ENCODE measurements at places on chromosomes 6 and 20.

- DNase-seq = no peak
Measured at GRCh38 chr6:156976216-156977127, 199.3 kb downstream of the ARID1B start.

DNA sequence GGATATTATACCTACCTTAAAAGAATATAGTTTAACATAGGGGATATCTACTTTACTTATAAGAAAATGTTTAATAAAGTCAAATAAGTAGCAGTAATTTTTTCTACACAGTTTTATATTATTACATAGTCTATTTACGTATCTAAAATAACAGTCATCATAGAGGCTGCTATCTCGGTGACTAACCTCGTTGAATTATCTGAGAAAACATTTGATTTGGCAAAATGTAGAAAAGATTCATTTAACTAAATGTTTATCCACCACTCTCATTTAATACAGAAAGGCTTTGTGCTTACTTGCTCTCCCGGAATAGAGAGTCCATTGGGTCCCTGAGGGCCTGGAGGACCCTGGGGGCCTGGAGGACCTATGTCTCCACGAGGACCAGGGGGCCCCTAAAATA is 103.6 kb downstream of the COL12A1 start:
- no peak for DNase-seq

- DNase-seq = no peak
Measured at GRCh38 chr6:148329596-148330381, 12.8 kb upstream of the SASH1 start.

- DNase-seq = no peak
Measured at GRCh38 chr6:17431581-17431980, 38.2 kb downstream of the CAP2 start.

- no peak for DNase-seq
Measured at GRCh38 chr6:12602951-12603672, 113.5 kb upstream of the PHACTR1 start.

DNA sequence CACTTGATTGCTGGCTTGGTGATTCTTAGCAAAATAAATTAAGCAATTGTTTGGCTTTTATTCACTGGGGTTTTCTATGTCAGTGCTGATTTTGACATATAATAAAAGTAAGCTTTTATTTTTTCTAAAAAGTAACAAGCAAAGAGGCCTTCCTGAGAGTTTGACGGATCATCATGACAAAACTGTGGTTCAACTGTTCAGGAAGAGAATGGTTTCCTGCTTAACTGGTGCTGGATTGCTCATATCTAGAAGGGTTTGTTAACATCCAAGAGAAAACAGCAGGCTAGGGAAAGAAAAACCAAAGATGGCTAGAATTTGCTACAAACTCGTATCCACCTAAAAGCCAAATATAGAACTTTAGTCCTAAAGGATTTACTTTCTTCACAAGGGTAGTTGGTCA is 21.2 kb downstream of the SERPINB1 start:
- DNase-seq = no peak

DNA sequence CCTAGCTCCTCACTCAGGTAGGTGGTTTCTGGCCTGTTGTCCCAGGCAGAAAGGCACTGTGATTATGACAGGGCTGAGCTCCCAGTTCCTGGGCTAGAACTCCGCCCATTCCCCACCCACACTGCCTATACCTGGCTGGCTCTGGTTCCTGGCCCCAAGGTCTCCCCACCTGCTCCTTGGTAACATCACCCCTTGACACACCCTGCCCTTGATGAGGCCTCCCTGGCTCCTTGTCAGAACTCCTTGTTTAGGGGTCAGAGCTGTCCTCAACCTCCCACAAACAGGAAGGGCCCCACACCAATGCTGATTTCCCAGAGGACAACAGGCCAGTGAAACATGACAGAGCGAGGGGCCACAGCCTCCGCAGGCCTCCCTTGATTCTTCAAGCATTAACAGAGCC is 15.5 kb upstream of the MYMX start:
- no peak for DNase-seq

- DNase-seq = no peak
Measured at GRCh38 chr6:100084316-100084990, 90.4 kb upstream of the MCHR2 start.

DNA sequence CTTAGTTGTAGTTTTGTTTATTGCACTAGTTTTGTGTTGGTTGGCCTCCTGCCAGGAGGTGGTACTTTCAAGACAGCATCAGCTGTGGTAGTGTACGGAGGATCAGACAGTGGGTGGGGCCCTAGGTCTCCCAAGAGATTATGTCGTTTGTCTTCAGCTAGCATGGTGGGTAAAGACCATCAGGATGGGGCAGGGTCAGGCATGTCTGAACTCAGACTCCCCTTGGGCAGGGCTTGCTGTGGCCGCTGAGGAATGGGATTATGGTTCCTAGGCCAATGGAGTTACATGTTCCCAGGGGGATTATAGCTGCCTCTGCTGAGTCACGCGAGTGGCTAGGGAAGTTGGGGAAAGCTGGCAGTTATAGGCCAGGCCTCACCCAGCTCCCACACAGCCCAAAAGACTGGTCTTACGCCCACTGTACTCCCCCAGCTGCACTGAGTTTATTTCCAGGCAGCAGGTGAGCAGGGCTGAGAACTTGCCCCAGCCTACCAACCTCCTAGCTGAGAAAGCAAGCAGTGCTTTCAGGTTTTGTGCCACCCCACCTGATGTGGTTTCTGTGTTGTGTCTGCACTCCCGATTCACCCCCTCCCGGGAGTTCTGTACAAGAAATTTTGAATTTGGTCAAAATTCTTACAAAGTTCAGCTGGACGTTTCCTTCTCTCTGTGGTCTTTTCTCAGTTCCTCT is 24.7 kb downstream of the ZSCAN31 start:
- no peak for DNase-seq

- DNase-seq = no peak
Measured at GRCh38 chr6:56364827-56365339, 117.5 kb upstream of the COL21A1 start.

DNA sequence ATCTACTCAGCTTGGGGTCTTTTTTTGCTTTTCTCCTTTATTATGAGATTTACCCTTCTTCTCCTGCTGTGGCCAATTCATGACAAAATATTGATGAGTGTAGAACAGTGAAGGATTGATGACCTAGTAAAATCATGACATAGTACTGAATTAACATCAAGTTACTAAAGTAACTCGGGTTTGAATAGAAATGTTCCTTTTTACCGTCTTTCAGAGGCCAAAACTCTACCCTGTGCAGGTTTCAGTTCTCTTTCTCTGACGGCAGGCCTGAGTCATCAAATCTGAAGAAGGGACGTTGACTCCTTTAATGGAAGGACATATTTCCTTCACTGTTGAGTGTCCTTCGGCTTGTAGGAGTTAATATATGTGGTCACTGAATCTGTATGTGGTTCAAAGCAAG is 80.7 kb downstream of the RREB1 start:
- DNase-seq = no peak

GRCh38 chr6:129705212-129705611 is 4.8 kb downstream of the ARHGAP18 start:
- DNase-seq = no peak

- DNase-seq = no peak
Measured at GRCh38 chr6:166041277-166041676, 126.4 kb downstream of the TBXT start.

DNA sequence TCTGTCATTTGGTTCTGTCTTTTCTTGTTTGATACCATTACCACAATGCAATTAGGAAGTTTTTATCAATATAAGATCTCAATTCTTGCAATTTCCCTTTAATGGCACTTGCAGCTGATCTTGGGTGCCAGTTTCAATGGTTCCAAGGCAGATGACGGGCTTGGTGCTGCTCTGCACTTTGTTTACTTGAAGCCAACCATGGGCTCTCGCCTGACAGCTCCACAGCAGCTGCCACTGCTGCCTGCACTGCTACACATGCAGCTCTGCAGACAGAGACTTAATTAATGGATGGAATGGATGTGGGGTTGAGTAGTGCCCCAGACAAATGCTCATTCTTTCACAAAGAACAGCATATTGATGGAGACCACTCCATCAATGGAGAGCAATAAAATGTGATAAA is 1024.3 kb upstream of the EPHA7 start:
- DNase-seq = no peak

DNA sequence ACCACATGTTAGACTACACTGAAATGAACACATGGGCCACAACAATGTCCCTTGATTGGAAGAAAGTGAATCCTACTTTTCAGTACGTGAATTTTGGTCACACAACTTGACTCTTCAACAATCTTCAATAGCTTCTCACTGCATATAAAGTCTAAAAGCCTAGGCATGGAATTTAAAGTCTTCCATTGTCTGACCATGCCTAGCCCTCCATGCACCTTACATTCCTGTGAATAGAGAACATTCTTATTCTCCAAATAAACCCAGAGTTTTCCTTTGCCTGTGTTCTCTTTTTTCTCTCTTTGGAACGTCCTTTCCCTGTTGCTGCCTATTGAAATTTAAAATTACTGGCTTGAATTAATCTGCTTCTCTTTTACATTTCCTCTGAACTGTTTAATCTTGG is 207.5 kb downstream of the ASCC3 start:
- no peak for DNase-seq

DNA sequence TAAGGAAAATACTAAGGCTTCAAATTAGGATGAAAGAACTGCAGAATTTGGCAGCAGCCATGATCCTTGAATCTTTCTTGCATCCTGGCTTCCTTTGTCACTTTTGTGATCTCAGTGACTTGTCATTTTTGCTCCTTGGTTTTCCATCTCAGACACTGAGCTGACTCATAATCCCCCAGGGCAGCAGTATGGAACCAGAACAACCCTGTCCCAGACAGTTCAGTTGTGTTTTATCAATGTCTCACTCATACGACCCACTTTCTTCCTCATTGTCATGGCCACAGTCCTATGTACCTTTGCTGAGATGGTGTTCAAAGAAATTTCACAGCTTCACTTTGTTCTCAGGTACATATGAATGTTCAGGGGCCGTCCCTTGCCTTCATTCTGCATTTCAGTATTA is 488.5 kb upstream of the BTBD3 start:
- no peak for DNase-seq

GRCh38 chr6:26304797-26305640 is 60.0 kb upstream of the BTN3A2 start:
- DNase-seq = no peak

GRCh38 chr20:3283222-3283820 is 44.3 kb upstream of the SLC4A11 start:
- no peak for DNase-seq

DNA sequence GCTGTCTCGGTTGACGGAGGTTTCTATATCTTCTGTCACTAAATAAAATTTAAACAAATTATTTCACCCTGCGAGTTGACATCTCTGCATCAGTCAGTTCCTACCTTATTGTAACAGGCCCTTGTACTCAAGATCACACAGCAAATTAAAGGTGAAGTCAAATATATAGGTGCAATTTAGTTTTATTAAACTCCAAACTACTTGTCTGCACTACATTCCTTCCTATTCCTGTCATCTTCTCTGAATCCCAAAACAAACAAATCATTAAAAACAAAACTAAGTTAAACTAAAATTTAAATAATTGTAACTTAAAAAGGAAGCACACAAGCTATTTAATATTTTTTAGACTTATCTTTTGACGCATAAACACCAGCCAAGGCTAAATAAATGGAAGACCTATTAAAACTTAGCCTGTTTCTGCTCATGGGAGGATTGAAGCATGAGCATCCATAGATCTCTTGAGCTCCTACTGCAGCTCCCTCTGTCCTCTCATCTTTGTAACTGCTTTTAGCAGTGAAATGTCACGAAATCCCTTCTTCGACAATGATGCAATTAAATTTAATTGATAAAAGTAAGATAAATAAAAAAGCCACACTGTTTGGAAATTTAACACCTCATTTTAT is 1152.3 kb upstream of the GJE1 start:
- DNase-seq = no peak

DNA sequence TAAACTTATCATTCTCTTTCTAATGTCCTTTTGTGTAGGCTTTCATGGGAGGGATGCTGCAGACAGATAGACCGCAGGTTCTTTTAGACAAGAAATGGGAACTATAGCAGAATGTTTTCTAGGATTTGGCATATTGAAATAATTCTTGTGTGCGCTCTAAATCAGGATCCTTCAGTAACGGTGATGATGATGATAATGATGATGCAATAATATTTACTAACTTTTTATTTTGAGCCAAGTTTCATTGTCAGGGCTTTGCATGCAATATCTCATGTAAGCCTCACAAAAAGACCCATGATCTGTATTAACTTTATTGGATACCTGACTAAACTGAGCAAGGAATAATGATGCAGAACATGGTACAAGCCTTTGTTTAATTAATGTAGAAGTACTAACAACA is 280.1 kb downstream of the HAO1 start:
- no peak for DNase-seq
